ENCODE measurements at places on chromosomes 12 and 14.

DNA sequence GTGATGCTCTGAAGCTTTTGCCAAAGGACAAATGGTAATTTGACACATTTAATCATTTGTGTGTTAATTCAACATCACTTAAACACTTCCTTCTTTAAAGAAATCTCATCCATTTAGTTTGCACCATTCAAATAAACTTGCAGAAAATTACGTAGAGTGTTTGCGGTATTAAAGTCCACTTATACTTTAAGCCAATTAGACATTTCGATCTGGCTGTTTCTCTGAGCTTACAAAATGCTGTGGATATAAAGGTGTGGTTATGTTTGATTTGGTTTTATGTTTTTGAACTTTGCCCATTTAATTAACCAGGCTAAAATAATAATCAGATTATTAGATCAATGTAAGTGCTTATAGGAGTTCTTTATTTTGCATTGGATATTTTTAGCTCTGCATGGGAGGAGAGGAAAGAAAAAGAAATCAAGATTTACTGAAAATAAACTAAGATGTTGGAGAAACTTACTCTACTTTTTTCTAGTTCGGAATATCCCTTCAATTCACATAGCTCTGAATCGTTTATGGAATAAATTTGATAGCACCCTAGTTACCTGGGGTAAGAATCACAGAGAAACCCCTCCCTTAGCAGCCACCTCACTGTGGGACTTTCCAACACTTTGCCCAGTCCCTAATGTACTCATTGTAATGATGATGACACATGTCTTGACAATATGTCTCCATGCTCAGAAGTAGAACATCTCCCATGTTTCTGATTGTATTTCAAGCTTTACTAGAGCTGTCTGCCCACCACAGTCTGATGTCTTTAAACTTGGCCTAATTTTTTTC is 268.0 kb downstream of the BTG1 start:
- DNase-seq, result no peak

GRCh38 chr12:45762185-45763110 is 32.9 kb downstream of the ARID2 start:
- DNase-seq, result peak; percentile 60

DNA sequence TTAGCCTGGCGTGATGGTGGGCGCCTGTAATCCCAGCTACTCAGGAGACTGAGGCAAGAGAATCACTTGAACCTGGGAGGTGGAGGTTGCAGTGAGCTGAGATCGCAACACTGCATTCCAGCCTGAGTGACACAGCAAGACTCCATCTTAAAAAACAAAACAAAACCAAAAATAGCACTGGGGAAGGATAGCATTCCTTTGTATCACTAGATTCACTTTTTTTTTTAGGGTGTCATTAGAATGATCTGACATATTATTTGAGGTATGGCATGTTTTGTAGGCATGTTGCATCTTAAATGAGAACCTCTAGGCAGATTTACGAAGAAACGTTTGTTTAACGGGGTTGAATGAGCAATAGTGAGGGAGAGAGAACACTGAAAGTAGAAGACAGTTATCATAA is 16.8 kb upstream of the FAR2 start:
- DNase-seq, result no peak

GRCh38 chr12:32839828-32840227 is 56.7 kb downstream of the PKP2 start:
- no peak for DNase-seq

DNA sequence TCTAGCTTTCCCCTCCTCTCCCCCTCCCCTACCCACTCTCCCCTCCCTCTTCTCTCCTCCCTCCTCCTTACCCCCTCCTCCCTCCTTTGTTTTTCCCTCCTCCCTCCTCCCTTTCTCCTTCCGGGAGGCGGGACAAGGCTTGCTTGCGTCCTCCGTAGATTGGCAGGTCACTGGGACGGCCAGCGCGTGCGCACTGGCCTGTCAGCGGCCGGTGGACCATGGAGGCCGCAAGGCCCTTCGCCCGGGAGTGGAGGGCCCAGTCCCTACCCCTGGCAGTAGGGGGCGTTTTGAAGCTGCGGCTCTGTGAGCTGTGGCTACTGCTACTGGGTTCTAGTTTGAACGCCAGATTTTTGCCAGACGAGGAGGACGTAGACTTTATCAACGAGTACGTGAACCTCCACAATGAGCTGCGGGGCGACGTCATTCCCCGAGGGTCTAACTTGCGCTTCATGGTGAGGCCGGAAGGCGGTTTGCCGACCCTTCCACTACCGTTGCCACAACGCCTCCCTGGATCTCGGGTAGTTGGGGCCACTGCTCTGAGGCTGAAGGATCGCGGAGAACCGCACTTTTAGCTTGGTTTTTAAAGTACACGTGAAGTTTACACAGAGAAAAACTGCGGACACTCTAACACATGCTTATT is at the start of gene GLIPR1L2:
Gene GLIPR1L2 (plus strand): TSS at position 191 of the 640 bp plus-strand sequence. CDS start 28 bp downstream, at position 219.
- peak; percentile 97 for DNase-seq

DNA sequence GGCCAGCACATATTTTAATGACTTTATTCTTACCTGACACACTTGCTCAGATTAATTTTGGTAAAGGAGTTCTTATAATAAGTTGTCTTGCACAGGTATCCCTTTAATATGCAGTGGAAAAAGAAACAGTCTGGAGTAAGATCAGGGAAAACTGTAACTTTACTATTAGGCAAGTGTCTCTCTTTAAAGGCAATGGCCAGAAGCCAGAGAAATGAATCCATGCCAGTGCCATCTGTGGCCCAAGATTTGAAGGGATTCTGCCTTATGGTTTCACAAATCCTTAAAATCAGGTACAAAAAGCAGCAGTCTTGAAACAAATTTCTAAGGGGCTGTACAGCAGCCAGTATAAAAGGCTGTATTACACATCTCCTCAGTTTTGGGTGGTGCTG is 22.4 kb downstream of the NFYB start:
- DNase-seq, result no peak

GRCh38 chr14:103332143-103332919 is 1.7 kb upstream of the EIF5 start:
- peak; percentile 36 for DNase-seq

GRCh38 chr14:71597955-71598660 is 334.1 kb upstream of the RGS6 start:
- no peak for DNase-seq

All from NCI-H526 (cell line).